Iris pigment epithelial cell (primary cell): ENCODE measurements at places on chromosomes 5 and 9.

GRCh38 chr9:85900504-85901201, 40.3 kb upstream of the NAA35 start:
- peak; percentile 62 for DNase-seq

GRCh38 chr5:106292654-106293053, 1378.1 kb downstream of the EFNA5 start:
- peak; percentile 72 for DNase-seq

DNA sequence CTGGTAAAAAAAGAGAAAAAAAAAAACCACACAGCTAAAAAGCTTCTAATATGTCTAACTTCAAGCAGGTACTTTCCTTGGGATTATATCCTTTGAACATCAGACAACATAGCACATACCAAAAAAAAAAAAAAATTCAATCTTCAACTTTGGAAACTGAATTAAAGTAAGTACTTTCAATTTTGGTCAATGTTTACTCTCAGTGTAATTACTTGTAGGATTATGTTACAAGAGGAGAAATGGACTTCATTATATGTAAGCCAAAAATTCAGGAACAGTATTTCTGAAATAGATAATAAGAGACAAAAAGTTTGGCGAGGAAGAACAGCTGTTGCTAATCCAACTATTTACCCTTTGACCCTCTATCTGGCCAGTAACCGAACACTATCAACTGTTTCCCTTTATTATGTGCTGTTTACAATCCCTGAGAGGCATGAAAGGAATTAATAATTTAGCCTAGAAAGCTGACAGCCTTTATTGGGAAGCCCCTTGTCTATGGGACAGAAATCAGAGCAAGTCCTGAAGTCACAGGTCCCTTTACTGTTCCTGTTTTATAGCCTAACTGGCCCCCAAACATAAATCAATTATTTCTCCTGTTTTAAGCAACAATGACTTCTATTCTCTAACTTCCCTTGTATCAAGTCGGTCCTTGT, 46.6 kb downstream of the NR6A1 start:
- DNase-seq: no peak

- no peak for DNase-seq
These were observed 59.3 kb downstream of the SLC46A2 start for GRCh38 chr9:112831281-112831851.

DNA sequence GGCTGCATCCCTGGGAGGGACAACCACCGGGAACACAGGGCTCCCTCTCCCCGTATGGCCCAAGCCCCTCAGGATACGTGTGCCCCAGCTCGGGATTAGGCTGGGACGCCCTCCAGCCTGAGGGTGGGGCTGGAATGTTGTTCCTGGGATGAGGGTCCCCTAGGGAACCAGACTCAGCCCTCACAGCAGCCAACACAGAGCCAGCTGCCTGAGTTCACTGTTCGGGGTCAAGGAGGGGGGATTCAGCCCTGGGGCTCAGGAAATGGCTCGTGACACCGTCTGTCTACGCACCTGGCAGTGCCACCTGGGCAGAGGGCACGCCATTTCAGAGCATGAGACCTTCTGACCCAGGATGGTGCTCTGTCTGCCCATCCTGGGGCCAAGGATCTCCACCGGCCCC, 8.9 kb downstream of the RNF44 start:
- no peak for DNase-seq

DNA sequence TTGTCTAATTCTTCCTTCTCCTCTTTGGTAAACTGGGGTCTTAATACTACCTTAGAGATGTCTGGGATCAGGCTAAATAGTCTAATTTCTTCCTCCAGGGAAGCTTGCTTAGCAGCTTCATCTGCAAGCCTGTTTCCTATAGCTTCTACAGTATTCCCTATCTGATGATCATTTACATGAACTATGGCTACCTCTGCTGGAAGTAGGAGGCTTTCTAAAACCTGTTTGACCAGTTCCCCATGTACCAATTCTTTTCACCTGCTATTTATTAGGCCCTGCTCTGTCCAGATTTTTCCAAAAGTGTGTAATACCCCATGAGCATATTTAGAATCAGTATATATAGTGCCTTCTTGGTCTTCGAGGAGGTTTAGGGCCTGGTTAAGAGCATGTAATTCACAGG, 619.8 kb downstream of the HINT1 start:
- DNase-seq: no peak

DNA sequence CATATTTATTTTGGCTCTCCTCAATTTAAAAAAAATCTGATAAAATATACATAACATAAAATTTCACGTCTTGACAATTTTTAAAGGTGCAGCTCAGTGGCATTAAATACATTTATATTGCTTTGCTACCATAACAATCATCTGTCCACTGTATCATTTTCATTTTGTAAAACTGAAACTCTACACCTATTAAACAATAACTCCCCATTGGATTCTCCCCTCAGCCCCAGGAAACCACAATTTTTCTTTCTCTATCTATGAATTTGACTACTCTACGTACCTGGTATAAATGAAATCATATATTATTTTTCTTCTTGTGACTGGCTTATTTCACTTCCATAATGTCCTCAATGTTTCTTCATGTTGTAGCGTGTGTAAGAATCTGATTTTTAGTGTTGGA, 563.5 kb downstream of the PRR16 start:
- no peak for DNase-seq

GRCh38 chr5:151249281-151249680, 3.7 kb upstream of the GM2A start:
- no peak for DNase-seq

DNA sequence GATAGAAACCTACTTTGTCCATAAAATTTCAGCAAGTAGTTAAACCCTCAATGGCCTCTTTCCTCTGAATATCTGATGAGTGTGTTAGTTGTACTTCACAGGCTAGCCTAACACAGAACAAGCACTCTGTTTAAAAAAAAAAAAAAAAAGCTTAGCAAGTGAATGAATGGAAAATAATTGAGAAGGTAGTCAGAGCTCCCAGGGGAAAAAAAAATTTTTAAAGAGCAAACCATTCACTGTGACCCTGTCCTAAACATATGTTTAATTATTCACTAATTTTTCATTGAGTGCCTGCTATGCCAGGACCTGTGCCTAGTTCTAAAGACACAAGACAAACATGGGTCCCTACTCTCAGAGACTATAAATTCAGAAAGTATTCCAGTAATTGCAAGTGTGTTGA, 69.3 kb downstream of the SH3RF2 start:
- DNase-seq: no peak

GRCh38 chr9:72474676-72475075, 46.7 kb upstream of the TMC1 start:
- peak; percentile 82 for DNase-seq

- no peak for DNase-seq
These were observed 80.4 kb downstream of the KDM4C start for GRCh38 chr9:6838158-6838557.

DNA sequence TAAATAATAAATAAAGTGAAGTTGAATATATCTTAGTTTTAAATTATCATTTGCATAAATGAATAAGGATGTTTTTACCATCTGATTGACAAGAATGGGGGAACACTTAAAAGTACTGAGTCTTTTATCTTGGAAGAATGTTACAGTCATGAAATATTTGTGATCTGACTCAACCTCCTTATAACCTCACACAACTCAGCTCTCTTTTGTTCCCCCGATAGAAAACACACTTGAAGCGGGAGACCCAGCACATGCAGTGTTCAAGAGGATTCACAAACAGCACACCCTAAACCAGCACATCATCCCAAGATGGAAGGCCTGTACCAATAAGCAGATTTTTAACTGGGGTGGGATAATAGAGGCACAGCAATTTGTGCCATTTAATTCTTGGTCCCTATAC, 15.5 kb downstream of the BAAT start:
- peak; percentile 47 for DNase-seq

DNA sequence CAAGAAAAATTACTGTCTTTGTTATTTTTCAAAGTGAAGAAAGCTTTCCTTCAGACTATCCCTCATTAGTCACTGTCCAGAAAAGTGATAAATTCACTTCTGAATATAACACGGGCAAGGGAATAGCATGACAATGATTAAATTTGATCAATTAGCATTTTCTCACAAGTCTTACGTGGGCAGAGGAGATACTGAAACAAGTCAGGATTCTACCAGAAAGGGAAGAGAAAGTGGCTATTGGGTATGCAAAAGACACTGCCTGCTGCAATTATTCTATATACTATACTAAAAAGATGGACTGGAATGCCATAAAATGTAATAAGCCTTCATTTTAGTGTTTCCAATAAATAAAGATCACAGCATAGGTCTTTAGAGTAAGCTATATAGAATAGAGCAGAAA, 7.4 kb downstream of the COX7C start:
- DNase-seq: no peak

DNA sequence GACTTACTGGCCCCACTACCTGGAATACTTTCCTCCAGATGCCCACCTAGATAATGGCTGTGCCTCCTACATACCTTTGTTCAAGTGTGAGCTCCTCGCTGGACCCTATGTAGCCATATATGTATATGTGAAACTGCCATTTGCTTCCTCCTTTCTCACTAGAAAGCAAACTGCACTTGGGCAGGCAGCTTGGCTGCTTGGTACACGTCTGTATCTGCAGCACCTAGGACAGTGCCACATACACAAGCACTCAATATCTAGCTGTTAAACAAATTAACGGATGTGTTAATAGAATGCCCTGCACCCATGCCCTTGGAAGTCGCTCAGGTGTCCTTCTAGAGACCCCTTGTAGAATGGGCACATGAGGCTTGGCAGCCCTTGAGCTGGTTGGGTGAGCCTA, 301.5 kb downstream of the SEMA5A start:
- no peak for DNase-seq

DNA sequence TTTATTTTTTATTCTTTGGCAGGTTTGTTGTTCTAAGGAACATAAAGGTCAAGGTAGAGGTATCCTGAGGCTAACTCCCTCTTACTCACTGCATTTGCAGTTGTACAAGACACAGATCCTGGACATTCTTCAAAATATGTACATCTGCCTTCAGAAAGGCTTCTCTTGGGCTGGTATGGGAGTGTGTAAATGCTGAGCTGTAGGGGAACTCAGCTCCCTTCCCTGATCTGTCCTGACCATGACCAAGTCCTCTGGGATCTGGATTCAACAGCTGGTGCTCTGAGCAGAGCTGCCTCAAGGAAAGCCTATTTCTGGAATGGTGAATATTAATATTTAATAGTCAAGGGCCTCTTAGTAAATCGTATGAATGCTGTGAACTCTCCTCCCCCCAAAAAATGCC, 117.4 kb downstream of the PRKACG start:
- no peak for DNase-seq

GRCh38 chr9:124297551-124297901, 39.8 kb downstream of the NEK6 start:
- peak; percentile 95 for DNase-seq

DNA sequence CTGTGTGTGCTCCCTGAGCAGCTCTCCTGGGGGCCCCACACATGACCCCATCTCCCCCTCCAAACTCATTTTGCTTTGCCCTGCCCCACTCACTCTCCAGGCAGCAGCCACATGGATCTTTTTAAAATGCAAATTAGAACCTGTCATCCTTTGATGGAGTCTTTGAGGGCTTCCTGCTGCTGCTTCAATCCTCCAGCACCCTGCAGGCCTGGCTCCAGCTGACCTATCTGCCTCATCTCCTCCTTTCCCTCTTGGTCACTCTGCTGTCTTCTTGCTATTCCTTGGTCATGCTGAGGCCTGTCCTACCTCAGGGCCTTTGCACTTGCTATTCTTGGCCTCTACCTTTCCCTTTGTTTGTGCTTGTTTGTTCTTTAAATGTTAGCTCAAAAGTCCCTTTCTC, 17.9 kb downstream of the NDST1 start:
- DNase-seq: no peak

GRCh38 chr5:132228241-132229035, 785 bp upstream of the P4HA2 start:
- DNase-seq: no peak

GRCh38 chr9:34010979-34011378, 37.7 kb downstream of the UBAP2 start:
- peak; percentile 8 for DNase-seq

DNA sequence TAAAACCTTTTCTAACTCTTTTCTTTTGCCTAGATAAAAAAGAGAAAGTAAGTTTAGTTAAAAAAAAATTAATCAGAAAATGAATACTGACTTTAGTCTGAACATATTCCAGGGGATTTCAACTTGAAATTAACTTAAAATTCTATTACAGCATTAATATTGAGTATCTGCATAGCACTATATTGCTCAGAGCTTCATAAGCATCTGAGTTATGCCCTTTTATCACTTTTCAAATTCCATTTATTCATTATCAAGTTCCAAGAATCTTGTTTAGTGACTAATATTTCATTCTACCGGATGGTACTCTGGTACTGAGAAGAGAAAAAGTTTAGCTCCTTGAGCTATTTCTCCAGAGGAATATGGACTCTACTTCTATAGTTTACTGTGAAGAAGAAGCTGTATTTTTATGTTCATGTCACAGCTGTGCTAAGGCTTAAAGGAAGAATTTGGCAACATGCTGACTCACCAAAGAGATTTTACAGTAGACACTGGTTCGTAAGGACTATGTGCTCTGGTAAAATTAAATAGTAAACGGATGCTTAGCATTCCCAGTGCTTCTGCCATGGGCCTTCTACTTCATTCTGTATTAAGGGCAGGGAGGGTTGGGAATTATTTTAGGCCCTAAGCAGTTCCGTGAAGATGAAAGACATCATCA, 285.2 kb upstream of the SEMA6A start:
- peak; percentile 4 for DNase-seq

DNA sequence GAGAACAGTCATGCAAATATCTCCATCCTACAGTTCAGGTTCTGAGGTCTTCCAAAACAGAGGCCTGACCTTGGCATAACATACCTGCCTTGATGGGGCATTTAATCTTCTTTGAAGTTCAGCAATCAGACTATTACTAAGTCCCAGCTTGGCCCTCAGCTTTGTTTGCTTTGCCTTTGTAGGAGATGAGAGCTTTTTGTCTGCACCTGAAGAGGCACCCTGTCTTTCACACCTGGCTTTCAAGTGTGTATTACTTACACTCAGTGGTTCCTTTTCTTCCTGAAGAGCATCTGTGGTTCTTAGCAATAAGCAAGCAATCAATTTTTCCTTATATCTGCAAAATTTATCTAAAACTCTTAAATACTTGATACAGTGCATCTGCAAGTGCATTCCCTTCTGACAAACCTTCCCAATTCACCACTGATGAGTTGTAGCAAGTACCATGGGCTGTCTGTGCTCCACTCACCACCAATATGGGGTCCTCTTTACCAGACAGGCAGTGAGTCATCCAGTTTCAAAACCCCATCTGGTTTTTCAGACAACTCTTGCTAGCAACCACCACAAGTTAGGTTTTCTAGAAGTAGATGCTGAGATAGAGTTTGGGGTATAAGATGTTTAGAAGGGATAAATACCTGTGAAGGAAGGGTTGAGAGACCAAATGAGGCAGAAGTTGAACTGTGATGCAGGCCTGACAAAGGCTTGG, 100.2 kb downstream of the HINT1 start:
- DNase-seq: no peak

DNA sequence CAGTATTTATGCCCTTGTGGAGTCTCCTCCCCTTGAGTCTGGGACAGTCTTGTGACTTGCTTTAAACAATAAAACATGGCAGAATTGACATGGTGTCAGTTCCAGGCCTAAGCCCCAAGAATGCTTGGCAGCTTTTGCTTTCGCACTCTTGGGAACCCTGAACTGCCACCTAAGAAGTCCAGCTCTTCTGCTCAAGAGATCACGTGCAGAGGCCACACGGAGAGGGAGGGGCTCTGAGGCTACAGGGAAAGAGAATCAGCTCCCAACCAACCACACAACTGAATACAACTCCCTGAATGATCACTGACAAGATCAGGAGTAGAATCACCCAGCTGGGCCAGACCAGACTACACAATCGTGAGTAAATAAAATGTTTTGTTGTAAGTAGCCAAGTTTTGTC, 97.6 kb downstream of the MED27 start:
- DNase-seq: no peak
